SK-N-SH treated with all-trans-retinoic acid at 6 μM for 48 hours (cell line): ENCODE measurements at places on chromosomes 2 and 18.

DNA sequence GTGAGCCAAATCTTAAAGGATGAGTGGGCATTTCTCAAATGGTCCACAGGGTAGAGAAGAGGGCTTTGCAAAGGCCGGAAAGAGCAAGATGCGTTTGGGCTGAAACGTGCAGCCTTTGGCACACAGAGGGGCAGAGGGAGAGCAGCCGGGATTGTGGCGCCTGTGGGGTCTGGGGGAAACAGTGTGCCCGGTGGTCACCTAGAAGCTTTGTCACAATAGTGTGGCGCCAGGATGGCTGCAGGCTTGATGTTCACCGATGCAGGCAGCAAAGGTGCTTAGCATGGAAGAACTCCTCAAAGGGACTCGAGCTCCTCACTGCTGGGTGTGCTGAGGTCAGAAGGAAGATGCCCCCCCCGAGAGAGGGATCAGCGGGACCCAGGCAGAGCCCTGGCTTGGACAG lies 23.8 kb downstream of the TPO start:
- ATAC-seq = no peak

GRCh38 chr2:174729797-174730697 lies 34.2 kb downstream of the CHRNA1 start:
- peak; percentile 81 for ATAC-seq

- no peak for ATAC-seq
Observed at GRCh38 chr2:72954376-72955227, 37.3 kb downstream of the EMX1 start.

DNA sequence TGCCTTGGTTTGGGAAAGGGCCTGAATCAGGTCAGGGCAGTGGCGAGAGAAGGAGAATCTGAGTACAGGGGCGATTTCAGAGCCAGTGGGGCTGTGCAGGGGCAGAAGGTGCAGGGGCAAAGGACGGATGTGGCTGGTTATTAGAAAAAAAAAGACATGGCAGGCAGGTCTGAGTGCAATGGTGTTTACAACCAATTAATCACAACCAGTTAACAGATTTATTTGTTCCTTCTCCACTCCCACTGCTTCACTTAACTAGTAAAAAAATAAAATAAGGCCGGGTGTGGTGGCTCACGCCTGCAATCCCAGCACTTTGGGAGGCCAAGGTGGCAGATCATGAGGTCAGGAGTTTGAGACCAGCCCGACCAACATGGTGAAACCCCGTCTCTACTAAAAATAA lies 5.5 kb downstream of the TNFRSF11A start:
- ATAC-seq = no peak

GRCh38 chr18:6150430-6150829 lies 255.1 kb upstream of the TMEM200C start:
- ATAC-seq = no peak
